ENCODE measurements at places on chromosomes 11 and 22. TPM values are rescaled to one million over a fixed set of nuclear protein-coding genes. Genes with fewer than 3 reads are reported as not detected.

DNA sequence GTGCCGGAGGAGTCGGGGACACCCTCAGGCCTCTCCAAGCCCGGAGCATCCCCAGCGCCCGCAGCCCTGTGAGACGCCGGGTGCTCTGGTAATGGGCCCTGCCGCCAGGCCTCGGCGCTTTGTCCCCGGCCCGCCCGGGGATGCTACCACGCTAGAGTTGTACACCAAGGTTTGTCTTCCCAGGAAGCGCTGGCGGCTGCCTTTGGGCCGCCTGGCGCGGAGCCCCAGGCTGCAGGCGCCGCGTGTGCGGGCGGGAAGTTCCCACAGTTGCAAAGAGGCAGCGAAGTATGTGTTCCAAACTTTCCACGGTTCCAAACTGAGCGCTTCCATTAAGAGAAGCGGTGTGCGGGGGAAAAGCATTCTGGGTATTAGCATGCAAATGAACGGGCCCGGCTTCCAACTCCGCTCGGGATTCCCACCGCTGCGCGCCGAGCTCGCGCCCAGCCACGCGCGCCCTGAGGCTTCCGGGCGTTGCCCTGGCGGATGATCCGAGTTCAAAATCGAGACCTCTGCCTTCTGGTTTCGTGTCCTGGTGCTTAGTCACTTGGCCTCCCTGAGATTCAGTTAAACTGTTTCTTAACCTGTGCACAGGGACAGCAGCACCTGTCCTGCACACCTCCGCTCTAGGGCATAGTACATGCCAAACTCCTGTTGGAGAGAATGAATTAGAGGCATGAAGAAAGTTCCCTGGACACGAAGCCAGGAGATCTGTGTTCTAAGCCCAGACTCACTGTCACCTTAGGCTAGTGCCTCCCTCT lies 1.3 kb upstream of the PATZ1 start:
- H3K4me3 ChIP-seq, result peak overlapping the region; percentile 75
- no peaks in the 10 kb centered on the region for H3K27me3 ChIP-seq
- peak; percentile 92 for DNase-seq
- H3K36me3 ChIP-seq, result peaks cover 19% of the 10 kb centered on the region

DNA sequence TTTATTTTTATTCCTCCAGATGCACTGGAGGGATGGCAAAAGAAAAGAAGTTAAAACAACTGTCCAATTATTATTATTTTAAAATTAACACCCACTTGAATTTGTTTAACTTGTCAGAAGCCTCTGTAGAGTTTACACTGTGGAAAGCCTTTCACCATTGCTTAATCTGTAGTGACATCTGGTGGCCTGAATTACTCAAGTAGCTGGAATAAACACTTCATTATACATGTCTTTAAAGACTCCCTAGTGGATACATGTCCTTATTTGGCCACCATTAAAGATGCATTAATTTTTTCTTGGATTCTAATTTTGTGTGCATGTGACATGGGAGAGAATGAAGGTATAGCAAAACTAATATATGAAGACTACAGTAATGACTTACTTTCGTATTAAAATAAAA lies 1496.5 kb downstream of the FAM181B start:
- no peak overlapping the region for H3K27ac ChIP-seq
- H3K4me1 ChIP-seq, result no peaks in the 10 kb centered on the region
- peak; percentile 70 for DNase-seq
- H3K4me3 ChIP-seq, result no peak overlapping the region
- H3K36me3 ChIP-seq, result no peaks in the 10 kb centered on the region

DNA sequence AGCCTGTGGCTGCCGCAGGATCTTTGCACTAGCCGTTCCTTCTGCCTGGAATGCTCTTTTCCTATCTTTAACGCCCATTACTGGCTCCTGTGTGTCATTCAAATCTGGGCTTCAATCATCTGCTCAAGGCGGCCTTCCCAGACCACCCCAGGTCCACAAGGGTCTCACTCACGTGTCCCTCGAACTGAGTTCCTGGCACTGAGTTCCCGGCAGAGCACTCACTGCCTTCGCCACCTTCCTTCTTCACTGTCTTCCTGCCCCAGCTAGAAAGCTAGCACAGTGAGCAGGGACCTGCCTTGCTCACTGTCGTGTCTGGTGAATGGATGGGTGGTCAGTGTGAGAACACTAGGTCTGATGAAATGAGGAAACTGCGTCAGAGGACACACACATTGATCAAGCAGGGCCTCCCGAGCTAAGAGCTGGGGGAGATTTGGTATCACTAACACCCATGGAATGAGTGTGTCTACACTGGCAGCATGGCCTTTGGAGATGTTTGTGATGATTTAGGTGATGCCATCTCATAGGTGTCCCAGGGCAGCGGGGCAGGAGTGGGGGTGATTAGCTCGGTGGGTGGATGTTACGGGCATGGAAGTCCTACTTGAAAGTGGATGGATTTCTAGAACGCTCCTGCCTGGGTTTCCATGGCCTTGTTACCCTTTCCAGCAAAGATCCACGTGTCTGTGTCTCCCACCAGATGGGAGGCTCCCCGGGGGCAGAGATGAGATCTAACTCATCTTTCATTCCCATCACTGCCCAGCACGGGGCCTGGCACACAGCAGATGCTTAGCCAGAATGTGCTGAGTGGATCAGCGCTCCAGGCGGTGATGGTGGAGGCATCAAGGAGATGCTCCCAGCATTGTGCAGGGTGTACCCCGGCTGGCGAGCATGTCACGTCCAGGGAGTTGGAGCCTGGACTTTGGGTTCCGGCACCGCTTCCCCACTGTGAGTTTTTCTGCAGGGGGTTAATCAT lies 64.5 kb downstream of the SHISAL1 start:
- DNase-seq, result no peak
- H3K4me1 ChIP-seq, result no peaks in the 10 kb centered on the region
- no peak overlapping the region for H3K4me3 ChIP-seq
- H3K27me3 ChIP-seq, result peaks cover 3% of the 10 kb centered on the region
- H3K36me3 ChIP-seq, result no peaks in the 10 kb centered on the region
- no peak overlapping the region for H3K27ac ChIP-seq

- H3K27me3 ChIP-seq, result no peaks in the 10 kb centered on the region
- no peak overlapping the region for H3K4me3 ChIP-seq
- H3K4me1 ChIP-seq, result no peaks in the 10 kb centered on the region
- no peak overlapping the region for H3K27ac ChIP-seq
- no peaks in the 10 kb centered on the region for H3K36me3 ChIP-seq
These were observed 65.8 kb downstream of the DEUP1 start for GRCh38 chr11:93396316-93396715.

- no peak overlapping the region for H3K27ac ChIP-seq
- H3K4me1 ChIP-seq, result peaks cover 15% of the 10 kb centered on the region
- no peaks in the 10 kb centered on the region for H3K36me3 ChIP-seq
- H3K27me3 ChIP-seq, result peaks cover 51% of the 10 kb centered on the region
- DNase-seq, result peak; percentile 21
These were observed 1.7 kb downstream of the BRSK2 start for GRCh38 chr11:1391165-1392075.

DNA sequence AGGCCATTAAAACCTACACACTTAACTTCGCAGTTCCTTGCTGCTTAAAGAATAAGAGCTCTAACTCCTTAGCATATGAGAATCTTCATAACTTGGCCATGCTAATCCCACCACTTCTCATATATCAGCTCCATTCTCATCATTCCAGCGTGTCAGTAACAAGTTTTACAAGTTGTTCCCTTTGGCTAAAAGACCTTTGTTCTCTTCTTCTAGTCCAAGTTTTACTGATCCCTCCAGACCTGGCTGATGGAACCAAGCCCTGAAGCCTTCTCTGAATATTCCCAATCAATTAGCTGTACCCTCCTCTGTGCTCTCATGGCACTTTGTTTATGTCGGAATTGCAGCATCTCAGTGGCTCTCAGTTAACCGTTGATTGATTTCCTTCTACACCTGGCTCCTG lies 35.8 kb downstream of the GAB2 start:
- H3K4me1 ChIP-seq, result peaks cover 5% of the 10 kb centered on the region
- H3K27me3 ChIP-seq, result no peaks in the 10 kb centered on the region
- H3K36me3 ChIP-seq, result peaks cover 3% of the 10 kb centered on the region
- peak; percentile 71 for DNase-seq
- H3K27ac ChIP-seq, result no peak overlapping the region

DNA sequence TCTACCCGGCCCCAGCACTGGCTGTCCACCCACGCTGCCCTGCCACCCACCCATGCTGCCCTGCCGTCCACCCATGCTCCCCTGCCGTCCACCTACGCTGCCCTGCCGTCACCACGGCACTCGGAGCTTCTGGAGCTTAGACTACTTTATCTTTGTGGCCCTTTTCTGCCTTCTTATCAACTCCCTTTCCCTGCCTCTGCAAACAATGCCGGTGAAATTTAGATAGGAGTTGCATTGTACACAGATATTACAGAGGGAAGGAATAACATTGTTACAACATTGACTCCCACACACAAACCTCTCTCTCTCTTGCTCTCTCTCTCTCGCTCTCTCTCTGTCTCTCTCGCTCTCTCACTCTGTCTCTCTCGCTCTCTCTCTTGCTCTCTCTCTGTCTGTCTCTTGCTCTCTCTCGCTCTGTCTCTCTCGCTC lies 33.7 kb upstream of the BRSK2 start:
- peaks cover 7% of the 10 kb centered on the region for H3K27me3 ChIP-seq
- no peak overlapping the region for H3K4me3 ChIP-seq
- no peaks in the 10 kb centered on the region for H3K4me1 ChIP-seq

DNA sequence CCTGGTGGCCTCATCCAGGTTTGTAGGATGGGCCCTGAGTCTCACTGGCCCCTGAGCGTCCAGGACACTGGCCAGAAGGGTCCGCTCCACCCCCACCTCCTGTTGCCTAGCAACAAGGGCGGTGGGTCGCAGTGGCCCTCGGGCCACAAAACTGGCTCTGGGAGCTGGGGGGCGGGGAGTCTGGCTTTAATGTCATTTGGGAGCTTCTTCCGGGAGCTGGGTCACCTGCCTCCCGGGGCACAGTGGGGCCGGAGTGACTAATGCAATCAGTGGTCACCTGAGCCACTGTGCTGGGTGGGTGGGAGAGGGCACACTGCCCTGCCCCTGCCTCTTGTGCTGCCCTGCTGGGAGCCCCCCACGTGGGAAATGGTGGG lies 2.6 kb downstream of the TH start:
- no peak overlapping the region for H3K4me3 ChIP-seq
- H3K27me3 ChIP-seq, result peaks cover 22% of the 10 kb centered on the region
- no peak overlapping the region for H3K27ac ChIP-seq
- H3K4me1 ChIP-seq, result peaks cover 16% of the 10 kb centered on the region
- DNase-seq, result no peak
- H3K36me3 ChIP-seq, result no peaks in the 10 kb centered on the region

OR51E2 gene
- total RNA-seq, result 0.53 TPM

RCOR2 gene
- total RNA-seq, result 11.0 TPM

OR51E1 gene
- total RNA-seq, result 3.1 TPM

C11orf86 gene
- not detected for total RNA-seq

MCAT gene
- 9.4 TPM for total RNA-seq

OR51B4 gene
- 0.09 TPM for total RNA-seq

ELMOD1 gene
- 4.3 TPM for total RNA-seq

GSTT2B gene
- 4.5 TPM for total RNA-seq

RAB36 gene
- 1.0 TPM for total RNA-seq

SIK2 gene
- total RNA-seq, result 14.9 TPM

Measured in muscle of leg (tissue), 16 donors.